Stimulated activated CD8-positive, alpha-beta memory T cell treated with anti-CD3 and anti-CD28 coated beads, Interleukin-7, amount 100 ng/mL, for 1 hour (primary cell): ENCODE measurements at places on chromosomes 6 and 20.

GRCh38 chr6:96545882-96546281, 17.0 kb upstream of the FHL5 start:
- DNase-seq: no peak

DNA sequence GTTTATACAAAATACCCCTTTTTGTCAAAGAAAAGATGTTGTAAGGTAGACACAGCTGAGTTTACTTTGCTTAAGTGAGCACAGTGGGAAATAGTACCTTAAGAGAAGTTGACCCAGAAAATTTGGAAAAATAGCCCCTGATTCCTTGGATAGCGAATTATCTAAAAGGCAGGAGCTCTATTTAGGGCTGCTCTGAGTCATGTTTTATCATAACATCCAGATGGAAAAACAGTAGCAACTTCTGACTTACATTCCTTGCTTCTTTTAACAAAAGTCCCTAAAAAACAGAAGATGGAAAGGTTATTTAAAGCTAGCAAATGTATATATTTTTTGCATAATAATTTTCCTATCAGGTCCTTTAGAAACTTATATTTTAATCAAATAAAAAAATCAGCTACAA, 59.0 kb downstream of the THEMIS start:
- DNase-seq: no peak

GRCh38 chr20:50745634-50746137, 14.3 kb downstream of the PARD6B start:
- DNase-seq: no peak

DNA sequence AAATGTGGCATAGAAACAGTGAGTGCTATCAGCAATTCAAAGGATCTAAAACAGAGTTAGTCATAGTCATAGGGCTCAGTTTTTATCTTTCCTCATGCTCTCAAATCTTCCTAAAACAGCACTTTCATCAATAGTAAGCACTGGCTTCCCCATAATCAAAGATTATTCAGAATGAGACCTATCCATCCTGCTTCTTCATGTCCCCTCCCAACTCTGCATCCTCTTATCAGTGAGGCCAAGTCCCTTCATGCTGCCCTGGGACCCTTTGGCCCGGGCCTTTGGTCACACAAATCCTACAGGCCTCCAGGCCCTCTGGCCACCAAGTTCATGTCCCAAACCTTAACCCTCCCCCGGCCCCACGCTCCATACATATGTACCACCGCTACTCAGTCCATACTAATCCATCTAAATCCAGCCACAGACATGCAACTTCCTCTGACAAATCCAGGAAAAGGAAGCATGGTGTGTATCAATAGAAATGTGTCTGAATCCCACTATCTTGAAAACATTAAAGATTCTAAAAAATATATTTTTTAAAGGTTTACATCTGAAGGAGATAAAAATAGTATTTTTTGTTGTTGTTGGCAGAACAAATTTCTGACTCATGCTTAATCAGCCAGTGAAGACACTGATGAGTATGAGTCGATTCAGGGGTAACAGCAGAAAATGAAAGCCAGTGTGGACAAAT, 143.5 kb downstream of the PDE7B start:
- no peak for DNase-seq

DNA sequence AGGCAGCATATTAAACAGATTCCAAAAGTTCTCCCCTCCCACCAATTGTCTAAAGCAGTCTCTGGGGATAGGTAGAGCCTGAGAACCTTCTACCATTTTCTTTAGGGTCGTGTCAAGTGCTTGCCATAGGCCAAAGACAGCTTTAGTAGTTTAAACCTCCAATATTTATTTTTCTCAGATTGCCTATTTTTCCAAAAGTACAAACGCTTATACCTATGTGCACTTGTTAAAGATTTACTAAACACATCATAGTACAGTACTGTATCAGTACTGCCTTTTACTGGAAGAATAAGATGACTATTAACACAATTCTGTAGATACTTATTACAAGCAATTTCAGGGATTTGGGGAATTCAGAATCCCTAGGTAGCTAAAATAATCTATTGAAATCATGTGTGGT, 29.4 kb downstream of the AKIRIN2 start:
- DNase-seq: no peak

- DNase-seq: no peak
Observed at GRCh38 chr20:16054985-16055384, 518.3 kb downstream of the KIF16B start.

GRCh38 chr6:35230950-35231349, 17.2 kb downstream of the SCUBE3 start:
- no peak for DNase-seq

DNA sequence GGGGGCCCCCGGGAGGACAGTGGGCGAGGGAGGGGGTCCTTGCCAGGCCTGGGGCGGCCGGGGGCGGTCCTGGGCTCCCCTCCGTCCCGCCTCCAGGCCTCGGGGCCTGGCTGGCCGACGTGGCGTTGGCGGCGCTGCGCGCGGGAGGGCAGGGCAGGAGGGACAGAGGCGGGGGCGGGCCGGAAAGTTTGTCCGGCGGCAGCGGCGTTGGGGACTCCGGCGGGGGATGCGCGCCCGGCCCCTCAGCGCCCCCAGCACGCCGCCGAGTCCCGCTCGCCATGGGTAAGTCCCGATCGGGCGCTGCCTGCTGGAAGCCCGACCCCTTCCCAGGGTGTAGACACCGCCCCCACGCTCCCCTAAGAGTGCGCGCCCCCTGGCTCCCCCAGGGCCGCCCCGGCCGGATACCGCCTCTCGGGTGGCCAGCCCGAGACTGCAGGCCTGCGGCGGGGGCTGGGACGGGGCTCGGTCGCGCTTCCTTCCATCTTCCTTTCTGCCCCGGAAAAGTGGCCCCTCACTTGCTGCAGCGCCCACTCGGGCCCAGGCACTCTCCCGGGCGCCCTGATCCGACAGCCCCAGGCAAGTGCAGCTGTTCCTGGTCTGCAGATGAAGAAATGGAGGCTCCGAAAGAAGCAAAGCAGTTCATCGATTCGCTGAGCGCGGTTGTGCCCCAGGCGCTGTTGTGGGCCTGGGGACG, at the start of gene SLC2A10:
TSS of gene SLC2A10 (plus strand) at position 191 of the 694 bp plus-strand sequence. CDS start at position 279, 88 bp downstream.
- DNase-seq: no peak

DNA sequence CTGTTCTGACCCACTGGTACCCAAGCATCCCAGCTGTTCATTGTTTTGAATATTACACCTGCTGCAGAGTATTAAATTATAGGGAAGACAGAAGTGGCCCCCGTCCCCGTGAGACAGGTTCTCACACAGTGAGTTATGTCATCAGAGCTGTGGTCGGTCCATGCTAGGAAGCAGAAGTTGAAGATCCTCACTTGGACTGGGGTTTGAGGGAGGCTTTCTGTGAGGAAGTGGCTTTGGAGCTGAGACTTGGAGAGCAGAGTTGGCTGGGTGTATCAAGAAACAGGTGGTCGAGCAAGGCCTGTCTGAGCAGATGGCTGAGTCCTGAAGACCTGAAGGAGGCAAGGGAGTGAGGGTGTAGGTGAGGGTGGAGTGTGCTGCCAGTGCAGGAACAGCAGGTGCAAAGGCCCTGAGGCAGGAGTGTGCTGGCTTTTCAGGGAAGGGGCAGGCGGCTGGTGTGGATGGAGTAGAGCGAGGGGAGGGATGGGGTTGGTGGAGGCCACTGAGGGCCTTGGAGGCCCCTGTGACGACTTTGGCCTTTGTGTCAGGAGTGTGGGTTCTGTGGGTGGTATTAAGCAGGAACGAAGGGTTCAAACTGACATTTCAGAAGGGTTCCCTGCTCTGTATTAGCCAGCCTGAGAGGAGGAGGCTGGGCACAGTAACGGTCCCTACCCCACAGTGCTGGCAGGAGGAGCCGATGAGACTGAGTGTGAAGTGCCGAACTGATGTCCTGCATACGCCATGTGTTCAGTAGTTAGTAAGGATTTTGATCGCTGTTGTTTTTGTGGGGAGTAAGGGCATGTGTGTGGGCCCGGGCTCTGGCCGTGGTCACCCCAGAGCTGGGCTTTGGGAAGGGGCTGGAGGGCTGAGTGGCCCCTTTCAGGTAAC, 11.8 kb downstream of the SRC start:
- no peak for DNase-seq

- DNase-seq: no peak
Observed at GRCh38 chr20:34562641-34563040, 4.1 kb downstream of the MAP1LC3A start.

GRCh38 chr6:123928529-123928928, 124.9 kb downstream of the NKAIN2 start:
- DNase-seq: no peak

DNA sequence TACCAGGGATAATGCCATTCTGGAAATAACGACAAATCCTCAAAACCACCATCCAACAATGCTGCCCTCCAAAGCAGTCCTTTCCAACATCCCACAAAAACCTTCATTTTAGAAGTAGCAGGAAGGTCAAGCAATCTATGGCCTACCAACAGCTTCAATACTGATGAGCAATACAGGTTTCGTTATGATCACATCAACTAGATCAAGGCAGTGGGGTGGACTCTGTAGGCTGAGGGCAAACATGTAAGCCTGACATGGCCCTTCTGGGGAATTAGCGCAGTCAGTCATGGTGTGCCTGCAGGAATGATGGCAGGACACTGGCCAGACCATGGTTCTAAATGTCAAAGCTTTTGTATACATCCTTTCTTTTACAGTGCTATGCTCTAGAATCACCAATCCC, 41.7 kb downstream of the EZR start:
- no peak for DNase-seq

DNA sequence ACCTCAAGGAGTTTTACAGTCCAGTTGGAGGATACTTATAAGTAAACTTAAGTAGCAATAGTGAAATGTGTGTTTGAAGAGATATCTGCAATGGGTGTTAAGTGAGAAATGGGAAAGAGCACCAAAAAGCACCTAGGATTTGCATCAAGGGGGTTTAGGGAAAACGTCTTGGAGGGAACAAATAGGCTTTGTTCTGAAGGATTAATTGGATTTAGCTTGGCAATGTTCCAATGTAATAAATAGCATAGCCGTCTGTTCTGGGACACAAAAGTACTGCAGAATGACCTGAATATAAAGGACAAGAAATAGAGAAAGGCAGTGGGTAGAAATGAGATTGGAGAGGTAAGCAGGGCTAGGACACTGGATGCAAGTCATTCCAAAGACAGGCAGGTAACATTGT, 2.8 kb upstream of the MYO6 start:
- no peak for DNase-seq

GRCh38 chr6:83221889-83222479, 28.8 kb downstream of the RWDD2A start:
- no peak for DNase-seq

- no peak for DNase-seq
Observed at GRCh38 chr6:18025596-18025995, 38.2 kb upstream of the KIF13A start.

GRCh38 chr6:96626759-96627364, 63.9 kb downstream of the FHL5 start:
- DNase-seq: no peak

- DNase-seq: no peak
Observed at GRCh38 chr6:16723826-16724225, 37.4 kb downstream of the ATXN1 start.
